ENCODE measurements at places on chromosomes 3 and 15.
A peak's percentile ranks its signal among the peaks of the same experiment; 100 is the strongest.

- DNase-seq, result no peak
Measured at GRCh38 chr3:143526011-143526545, 322.2 kb downstream of the SLC9A9 start.

DNA sequence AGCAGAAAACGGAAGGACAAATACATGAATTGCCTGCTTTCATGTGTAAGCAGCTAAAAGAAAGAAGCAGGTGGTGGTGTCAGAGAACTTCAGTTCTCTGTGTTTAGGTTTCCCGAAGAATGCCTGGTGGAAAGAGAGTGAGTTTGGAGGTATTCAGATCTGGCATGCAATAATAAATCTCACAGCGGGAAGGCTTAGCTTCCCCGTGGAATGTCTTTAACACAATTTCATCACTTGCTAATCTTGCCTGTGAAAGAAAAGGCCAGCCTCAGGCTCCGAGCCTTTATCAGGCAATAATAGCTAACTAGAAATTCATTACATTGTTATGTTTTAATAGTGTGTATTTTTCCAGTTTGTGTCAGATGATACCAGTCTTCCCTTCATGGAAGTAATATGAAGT is 220.3 kb downstream of the PDZRN3 start:
- no peak for DNase-seq

- no peak for DNase-seq
Measured at GRCh38 chr3:52774901-52775864, 2.2 kb upstream of the ITIH1 start.

- no peak for DNase-seq
Measured at GRCh38 chr3:139894643-139894989, 40.4 kb upstream of the CLSTN2 start.

DNA sequence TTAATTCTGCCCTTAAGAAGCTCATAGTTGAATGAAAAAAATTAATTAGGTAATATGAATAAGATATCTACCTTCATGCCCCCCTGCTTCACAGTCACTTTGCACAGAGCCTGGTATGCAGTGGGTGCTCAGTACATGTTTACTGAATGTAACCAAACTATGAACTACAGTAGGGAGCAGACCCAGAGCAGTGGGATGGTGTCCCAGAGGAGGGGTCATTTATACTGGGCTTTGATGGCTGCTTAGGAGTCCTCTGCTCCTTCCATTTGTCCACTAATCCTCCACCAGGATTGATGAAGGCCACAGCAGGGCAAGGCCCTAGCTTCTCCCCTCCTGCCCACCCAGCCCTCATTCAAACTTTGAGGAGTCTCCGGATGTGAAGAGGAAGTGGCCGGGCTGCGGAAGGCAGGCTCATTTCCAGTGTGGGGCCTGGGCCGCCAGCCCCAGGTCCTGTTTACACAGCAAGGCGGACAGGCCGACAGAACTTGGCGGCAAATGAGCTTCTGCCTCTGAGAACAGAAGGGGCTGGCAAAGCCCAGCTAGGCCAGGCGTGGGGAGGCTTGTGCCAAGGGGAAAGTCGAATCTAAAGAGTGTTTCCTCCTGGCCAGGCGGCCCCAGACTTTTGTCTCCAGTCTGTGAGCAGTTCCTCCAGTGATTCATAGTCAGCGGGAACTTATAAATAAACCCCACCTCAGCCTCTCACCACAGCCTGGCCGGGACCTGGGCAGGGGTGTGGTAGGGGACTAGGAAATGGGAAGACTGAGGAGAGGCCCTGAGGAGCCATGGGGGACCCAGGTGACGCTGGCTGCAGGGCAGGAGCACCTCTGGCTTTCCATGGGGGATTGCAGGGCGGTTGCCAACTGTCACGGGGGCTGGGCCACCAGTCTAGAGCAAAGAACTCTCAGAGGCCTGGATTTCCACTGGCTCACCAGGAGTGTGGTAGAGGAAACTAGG is 51.6 kb upstream of the LCTL start:
- DNase-seq, result no peak

- DNase-seq, result no peak
Measured at GRCh38 chr3:186683979-186684378, 18.2 kb downstream of the HRG start.

DNA sequence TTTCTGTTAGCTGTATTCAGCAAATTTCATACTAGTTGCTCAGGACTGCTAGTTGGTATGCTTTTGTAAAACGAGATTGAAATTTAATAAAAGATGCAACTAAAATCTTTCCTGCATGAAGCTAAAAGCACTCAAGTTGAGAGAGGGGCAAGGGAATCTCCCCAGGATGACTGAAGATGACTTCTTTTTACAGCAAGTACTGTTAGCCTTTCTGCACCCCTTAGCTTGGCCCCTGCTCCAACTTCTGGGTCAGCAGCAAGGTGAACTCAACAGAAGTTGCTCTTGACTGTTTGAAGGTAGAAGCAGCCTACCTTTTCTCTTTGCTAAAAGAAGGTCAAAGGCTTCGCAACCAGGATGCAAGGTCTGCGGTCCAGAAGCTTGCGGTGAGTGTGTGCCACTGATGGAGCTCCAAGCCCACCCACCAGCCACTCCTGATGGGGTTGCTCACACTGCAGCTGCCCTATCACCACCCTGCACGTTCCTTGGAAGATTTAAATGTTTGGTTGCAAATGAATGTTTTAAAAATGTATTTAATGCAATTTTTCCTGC is 32.5 kb downstream of the NME9 start:
- DNase-seq, result peak; percentile 9

DNA sequence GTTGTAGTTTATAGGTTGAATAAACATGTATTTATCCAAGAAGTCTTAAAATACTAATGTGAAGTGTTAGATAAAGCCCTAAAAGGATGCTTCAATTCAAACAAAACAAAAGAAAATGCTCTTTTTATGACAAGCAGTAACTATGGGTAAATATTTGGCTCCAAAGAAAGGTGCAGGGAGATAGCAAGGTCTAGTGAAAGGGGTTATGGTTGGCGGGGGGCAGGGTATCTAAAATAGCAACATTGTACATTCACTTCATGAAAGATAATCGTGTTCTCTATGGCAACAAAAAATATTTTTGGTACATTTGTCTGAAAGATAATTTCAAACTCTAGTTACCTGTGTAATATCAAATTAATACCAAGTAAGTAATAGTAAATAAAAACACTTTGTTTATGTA is 149.5 kb downstream of the FGF12 start:
- DNase-seq, result no peak

GRCh38 chr3:188358787-188359493 is 205.0 kb downstream of the LPP start:
- DNase-seq, result peak; percentile 50

DNA sequence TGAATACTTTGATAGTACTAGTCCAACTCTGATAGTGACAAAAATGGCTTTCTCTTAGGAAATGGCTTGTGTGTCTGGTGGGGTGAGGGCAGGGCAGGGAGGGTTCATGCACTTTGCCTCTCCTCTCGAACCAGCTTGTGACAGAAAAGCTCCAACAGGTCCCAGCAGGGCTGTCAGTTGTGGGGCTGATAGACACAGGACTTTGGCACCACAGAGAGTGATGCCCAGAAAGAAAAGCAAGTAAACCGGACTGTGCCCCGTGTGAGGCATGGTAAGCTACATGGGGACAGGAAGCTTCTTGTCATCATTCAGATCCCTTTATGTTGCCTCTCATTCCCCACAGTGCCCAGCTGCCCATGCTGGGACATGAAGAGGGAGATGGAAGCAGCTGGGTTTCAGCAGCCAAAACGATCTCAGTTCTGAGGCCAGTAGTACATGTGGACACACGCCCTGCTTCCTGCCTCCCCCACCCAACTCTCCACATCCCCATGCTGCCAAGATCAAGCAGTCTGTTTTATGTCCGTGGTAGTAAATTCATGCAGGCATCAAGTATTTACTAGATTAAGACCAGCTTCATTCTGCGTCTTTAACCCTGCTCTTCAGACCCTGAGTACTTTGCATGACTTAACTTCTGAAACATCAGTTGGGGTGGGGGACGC is 29.7 kb upstream of the LIPC start:
- no peak for DNase-seq

All from activated CD4-positive, alpha-beta T cell treated with anti-CD3 and anti-CD28 coated beads, Interleukin-2, Interleukin-4, amounts not matched to agents 100 ng/mL and 50 ng/mL, durations not matched to agents 16 hours and 8 hours (primary cell).